GM12878 (cell line): ENCODE measurements at places on chromosomes 6 and 20. TPM values are rescaled to one million over a fixed set of nuclear protein-coding genes. Genes with fewer than 3 reads are reported as not detected.

- no peaks in the 10 kb centered on the region for H3K27me3 ChIP-seq
- H3K4me1 ChIP-seq: no peaks in the 10 kb centered on the region
- no peak overlapping the region for H3K27ac ChIP-seq
- H3K4me3 ChIP-seq: no peak overlapping the region
- no peak for DNase-seq
- H3K36me3 ChIP-seq: no peaks in the 10 kb centered on the region
Measured at GRCh38 chr6:17790489-17790888, 83.8 kb upstream of the NUP153 start.

GRCh38 chr6:82397962-82398692 is 34.5 kb downstream of the TPBG start:
- DNase-seq: no peak
- H3K36me3 ChIP-seq: no peaks in the 10 kb centered on the region
- H3K27ac ChIP-seq: no peak overlapping the region
- H3K4me1 ChIP-seq: no peaks in the 10 kb centered on the region
- no peak overlapping the region for H3K4me3 ChIP-seq

- no peaks in the 10 kb centered on the region for H3K27me3 ChIP-seq
- DNase-seq: no peak
- H3K4me1 ChIP-seq: no peaks in the 10 kb centered on the region
- H3K36me3 ChIP-seq: no peaks in the 10 kb centered on the region
Measured at GRCh38 chr6:19342616-19343015, 494.6 kb upstream of the ID4 start.

GRCh38 chr6:147724454-147724853 is 216.0 kb downstream of the SAMD5 start:
- no peak overlapping the region for H3K27ac ChIP-seq
- no peak overlapping the region for H3K4me3 ChIP-seq
- H3K27me3 ChIP-seq: no peaks in the 10 kb centered on the region
- no peaks in the 10 kb centered on the region for H3K36me3 ChIP-seq
- DNase-seq: no peak

GRCh38 chr20:50575865-50576720 is 65.9 kb downstream of the PTPN1 start:
- no peaks in the 10 kb centered on the region for H3K27me3 ChIP-seq
- no peak overlapping the region for H3K27ac ChIP-seq
- no peak overlapping the region for H3K4me3 ChIP-seq
- H3K36me3 ChIP-seq: peaks cover 38% of the 10 kb centered on the region
- DNase-seq: no peak

DNA sequence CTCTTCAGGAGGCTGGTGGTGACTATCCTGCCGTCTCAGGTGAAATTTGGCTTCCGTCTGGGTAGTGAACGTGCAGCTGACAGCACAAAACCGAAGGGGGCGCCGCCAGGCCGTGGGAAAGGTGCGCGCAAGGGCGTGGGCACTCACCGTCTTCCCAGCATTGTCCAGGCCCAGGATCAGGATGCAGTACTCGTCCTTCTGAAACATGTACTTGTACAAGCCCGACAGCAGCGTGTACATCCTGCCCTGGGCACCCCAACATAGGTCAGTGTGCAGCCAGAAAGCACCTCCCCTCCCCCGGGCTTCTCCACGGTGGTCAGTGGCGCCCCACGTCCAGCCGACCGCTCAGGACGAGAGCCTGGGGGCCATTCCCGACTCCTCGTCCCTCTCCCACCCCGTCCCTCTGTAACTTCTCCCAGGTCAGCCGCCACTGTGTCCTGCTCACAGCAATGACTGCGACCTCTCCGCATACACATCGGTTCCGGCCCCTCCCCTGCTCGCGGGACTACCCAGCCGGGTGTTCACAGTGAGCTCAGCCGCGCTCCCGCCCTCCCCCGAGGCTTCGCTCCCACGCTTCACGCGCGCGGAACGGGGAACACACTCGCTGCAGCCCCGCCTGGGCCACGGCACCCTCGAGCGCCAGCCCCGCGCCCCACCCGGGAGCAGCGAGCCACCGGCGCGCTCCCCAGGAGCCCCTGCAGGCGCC is 771 bp downstream of the ARFRP1 start:
- no peaks in the 10 kb centered on the region for H3K27me3 ChIP-seq
- peaks cover 12% of the 10 kb centered on the region for H3K4me1 ChIP-seq
- peak overlapping the region; percentile 89 for H3K4me3 ChIP-seq
- DNase-seq: no peak
- peaks cover 5% of the 10 kb centered on the region for H3K36me3 ChIP-seq

GRCh38 chr20:4886771-4887527 is 114.4 kb downstream of the SLC23A2 start:
- H3K27me3 ChIP-seq: no peaks in the 10 kb centered on the region
- H3K4me1 ChIP-seq: no peaks in the 10 kb centered on the region
- H3K36me3 ChIP-seq: no peaks in the 10 kb centered on the region; the same call in 1 of the 2 replicates
- no peak for DNase-seq
- no peak overlapping the region for H3K27ac ChIP-seq

GRCh38 chr6:8556370-8557013 is 121.1 kb upstream of the SLC35B3 start:
- H3K27me3 ChIP-seq: no peaks in the 10 kb centered on the region
- H3K4me3 ChIP-seq: no peak overlapping the region
- no peaks in the 10 kb centered on the region for H3K36me3 ChIP-seq
- H3K27ac ChIP-seq: no peak overlapping the region

- no peaks in the 10 kb centered on the region for H3K36me3 ChIP-seq
- H3K4me3 ChIP-seq: peak overlapping the region; percentile 43; the same call in 1 of the 2 replicates
- peak overlapping the region; percentile 97 for H3K27ac ChIP-seq
- peak; percentile 94 for DNase-seq
Measured at GRCh38 chr20:53708129-53708968, 114.7 kb upstream of the ZNF217 start.

DNA sequence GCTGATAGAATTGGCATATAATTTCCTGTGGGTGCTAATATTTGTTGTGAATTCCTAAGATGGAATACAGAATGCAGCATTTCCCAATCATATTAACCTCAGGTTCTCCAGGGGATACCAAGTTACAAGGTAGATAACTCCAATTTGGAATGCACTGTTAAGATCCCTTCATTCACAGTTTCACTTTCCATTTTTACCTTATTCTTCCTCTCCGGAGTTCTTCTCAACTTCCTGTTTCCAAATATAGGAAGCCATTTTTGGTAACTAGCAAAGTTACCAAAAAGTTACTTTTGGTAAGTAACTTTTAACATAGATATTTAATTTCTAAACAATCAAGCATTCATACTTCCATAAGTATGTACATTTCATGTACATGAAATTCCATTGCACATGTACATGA is 63.5 kb upstream of the PHACTR2 start:
- no peak overlapping the region for H3K4me3 ChIP-seq
- no peak for DNase-seq

- DNase-seq: no peak
- 0 out of 2 replicates have a peak overlapping the region, but pooled peaks have one; percentile 2 for H3K4me3 ChIP-seq
- H3K4me1 ChIP-seq: peaks cover 9% of the 10 kb centered on the region
- H3K27ac ChIP-seq: no peak overlapping the region
- no peaks in the 10 kb centered on the region for H3K27me3 ChIP-seq
- H3K36me3 ChIP-seq: peaks cover 3% of the 10 kb centered on the region
Measured at GRCh38 chr20:45032276-45032675, 66.0 kb downstream of the STK4 start.

GRCh38 chr6:10520468-10520867 is 683 bp upstream of the GCNT2 start:
- DNase-seq: no peak
- H3K4me3 ChIP-seq: peak overlapping the region; percentile 31; the same call in 1 of the 2 replicates
- H3K4me1 ChIP-seq: peaks cover 14% of the 10 kb centered on the region
- no peaks in the 10 kb centered on the region for H3K27me3 ChIP-seq
- no peaks in the 10 kb centered on the region for H3K36me3 ChIP-seq
- H3K27ac ChIP-seq: peak overlapping the region; percentile 53; the same call in 1 of the 2 replicates

- no peak overlapping the region for H3K27ac ChIP-seq
- H3K4me3 ChIP-seq: no peak overlapping the region
- H3K4me1 ChIP-seq: no peaks in the 10 kb centered on the region
- no peaks in the 10 kb centered on the region for H3K27me3 ChIP-seq
Measured at GRCh38 chr6:122347280-122347679, 52.2 kb upstream of the HSF2 start.

GRCh38 chr6:4397307-4397706 is 261.9 kb upstream of the ECI2 start:
- H3K4me3 ChIP-seq: no peak overlapping the region
- H3K4me1 ChIP-seq: 0 out of 2 replicates have a peak, but pooled peaks cover under 1% of the 10 kb centered on the region
- DNase-seq: no peak
- H3K27me3 ChIP-seq: no peaks in the 10 kb centered on the region; the same call in 1 of the 2 replicates
- no peaks in the 10 kb centered on the region for H3K36me3 ChIP-seq
- H3K27ac ChIP-seq: no peak overlapping the region

GRCh38 chr6:92408350-92408749 is 1011.0 kb downstream of the EPHA7 start:
- no peak overlapping the region for H3K4me3 ChIP-seq
- no peaks in the 10 kb centered on the region for H3K36me3 ChIP-seq

GRCh38 chr6:25014791-25015560 is 79.2 kb upstream of the RIPOR2 start:
- peaks cover 5% of the 10 kb centered on the region for H3K4me1 ChIP-seq
- H3K27ac ChIP-seq: no peak overlapping the region
- no peak overlapping the region for H3K4me3 ChIP-seq
- no peaks in the 10 kb centered on the region for H3K36me3 ChIP-seq
- no peaks in the 10 kb centered on the region for H3K27me3 ChIP-seq

DNA sequence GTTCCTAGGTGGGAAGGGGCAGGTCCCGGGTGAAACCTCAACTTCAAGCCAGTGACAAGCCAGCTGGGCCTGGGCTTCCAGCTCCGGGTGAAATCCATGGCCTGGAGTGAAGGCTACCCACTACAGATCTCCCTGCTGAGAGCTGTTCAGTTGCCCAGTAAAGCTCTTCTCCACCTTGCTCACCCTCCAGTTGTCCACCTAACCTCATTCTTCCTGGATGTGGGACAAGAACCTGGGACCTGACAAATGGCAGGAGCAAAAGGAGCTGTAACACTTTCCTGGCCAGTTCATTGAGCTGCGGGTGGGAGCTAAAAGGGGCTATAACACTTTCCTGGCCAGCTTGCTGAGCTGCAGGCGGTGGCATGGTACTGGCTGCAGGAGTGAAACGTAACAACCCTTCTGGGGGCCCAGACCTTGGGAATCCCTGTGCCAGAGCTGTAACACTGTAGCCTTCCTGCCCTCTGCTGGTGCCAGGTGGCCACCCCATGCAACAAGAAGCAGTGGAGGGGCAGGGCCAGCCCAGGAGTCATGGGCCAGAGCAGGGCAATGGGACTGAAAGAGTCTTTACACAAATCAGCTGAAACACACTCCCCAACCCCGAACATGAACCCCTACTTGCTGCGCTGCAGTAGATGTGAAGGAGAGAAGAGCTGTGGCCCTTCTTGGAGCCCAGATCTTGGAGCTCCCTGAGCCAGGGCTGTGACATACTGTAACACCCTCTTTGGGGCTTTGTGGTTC is 3.6 kb upstream of the HINT3 start:
- no peaks in the 10 kb centered on the region for H3K36me3 ChIP-seq
- H3K4me3 ChIP-seq: no peak overlapping the region
- no peaks in the 10 kb centered on the region for H3K27me3 ChIP-seq
- no peak for DNase-seq
- H3K27ac ChIP-seq: no peak overlapping the region

- no peaks in the 10 kb centered on the region for H3K36me3 ChIP-seq
- no peak overlapping the region for H3K4me3 ChIP-seq
- DNase-seq: no peak
- no peak overlapping the region for H3K27ac ChIP-seq
- no peaks in the 10 kb centered on the region for H3K4me1 ChIP-seq
Measured at GRCh38 chr20:42212391-42212790, 594.2 kb upstream of the CHD6 start.

GRCh38 chr20:50399917-50400704 is 110.1 kb upstream of the PTPN1 start:
- no peaks in the 10 kb centered on the region for H3K4me1 ChIP-seq
- H3K27me3 ChIP-seq: no peaks in the 10 kb centered on the region; the same call in 1 of the 2 replicates
- no peak for DNase-seq
- no peak overlapping the region for H3K27ac ChIP-seq
- H3K4me3 ChIP-seq: no peak overlapping the region

- H3K36me3 ChIP-seq: no peaks in the 10 kb centered on the region
- no peaks in the 10 kb centered on the region for H3K4me1 ChIP-seq
- no peak for DNase-seq
- no peaks in the 10 kb centered on the region; the same call in 1 of the 2 replicates for H3K27me3 ChIP-seq
- no peak overlapping the region for H3K4me3 ChIP-seq
- H3K27ac ChIP-seq: no peak overlapping the region
Measured at GRCh38 chr20:56606174-56606945, 22.7 kb upstream of the TFAP2C start.

DNA sequence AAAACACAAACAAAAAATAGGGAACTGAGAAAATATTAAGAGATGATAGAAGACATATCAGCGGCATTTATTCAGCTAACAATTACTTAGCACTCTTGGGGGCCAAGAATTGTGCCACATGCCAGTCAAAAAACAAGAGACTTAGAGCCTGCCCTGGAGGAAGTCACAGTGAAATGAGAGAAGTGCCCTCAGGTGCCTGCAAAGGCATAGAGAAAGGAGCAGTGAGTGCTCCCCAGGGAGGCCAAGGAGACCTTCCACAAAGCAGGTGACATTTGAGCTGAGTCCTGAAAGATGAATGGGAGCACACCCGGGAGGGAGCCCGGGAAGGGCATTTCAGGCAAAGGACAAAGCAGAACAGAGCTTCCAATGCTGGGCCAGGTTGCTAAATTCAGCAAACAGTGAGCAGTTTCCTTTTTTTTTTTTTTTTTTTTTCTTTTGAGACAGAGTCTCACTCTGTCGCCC is 184.7 kb upstream of the JARID2 start:
- no peak overlapping the region for H3K27ac ChIP-seq
- H3K4me3 ChIP-seq: no peak overlapping the region
- no peaks in the 10 kb centered on the region for H3K36me3 ChIP-seq
- no peaks in the 10 kb centered on the region for H3K4me1 ChIP-seq
- no peak for DNase-seq

DNA sequence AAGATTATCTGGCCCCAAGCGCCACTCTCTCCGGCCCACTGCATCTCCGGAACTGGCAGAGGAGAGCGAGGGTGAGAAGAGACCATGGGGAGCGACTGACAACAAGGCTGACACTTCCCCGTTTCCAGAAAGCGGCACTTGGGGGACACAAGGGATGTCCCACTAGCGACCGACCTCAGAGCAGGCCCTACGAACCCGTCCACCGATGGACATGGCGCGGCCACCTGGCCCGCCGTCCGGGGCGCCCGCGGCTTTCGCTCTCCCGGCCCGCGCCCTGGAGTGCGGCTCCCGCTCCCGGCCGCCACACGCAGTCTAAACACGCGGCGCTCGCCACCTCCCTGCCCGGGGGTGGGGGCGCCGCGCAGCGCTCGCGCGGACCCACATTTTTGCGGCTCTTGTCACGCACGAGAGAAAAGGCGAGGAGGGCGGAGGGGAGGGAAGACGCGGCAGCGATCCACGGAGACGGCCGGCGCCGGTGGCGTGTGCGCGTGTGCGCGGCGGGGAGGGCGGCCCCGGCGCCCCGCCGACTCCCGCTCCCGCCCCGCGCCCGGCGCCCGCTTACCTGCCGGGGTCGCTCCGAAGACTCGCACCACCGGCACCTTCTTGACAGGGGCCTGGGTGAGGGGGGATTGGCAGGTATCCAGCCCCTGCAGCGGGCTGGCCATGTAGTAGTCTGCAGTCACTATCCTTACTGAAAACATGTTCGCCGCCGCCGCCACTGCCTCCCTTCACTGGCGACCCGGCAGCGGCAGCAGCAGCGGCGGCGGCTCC is 645 bp downstream of the REV3L start:
- peak overlapping the region; percentile 98 for H3K27ac ChIP-seq
- peak overlapping the region; percentile 88 for H3K4me3 ChIP-seq
- H3K27me3 ChIP-seq: no peaks in the 10 kb centered on the region
- no peaks in the 10 kb centered on the region for H3K36me3 ChIP-seq

SAMD10 gene
- 42.1 and 42.7 TPM in 2 replicates for total RNA-seq

SLC26A8 gene
- total RNA-seq: 0.35 TPM in 1 of 2 replicates, not detected in the other

IRAK1BP1 gene
- 3.7 and 4.3 TPM in 2 replicates for total RNA-seq

TRIM38 gene
- 12.3 and 13.0 TPM in 2 replicates for total RNA-seq

TFAP2A gene
- total RNA-seq: 0.21 and 0.46 TPM in 2 replicates

RSPO3 gene
- total RNA-seq: not detected in 2 replicates

TMEM217 gene
- total RNA-seq: 1.6 and 1.9 TPM in 2 replicates

DEFB112 gene
- not detected in 2 replicates for total RNA-seq

BPIFB1 gene
- total RNA-seq: 0.13 TPM in 1 of 2 replicates, not detected in the other

NFATC2 gene
- 17.5 and 20.0 TPM in 2 replicates for total RNA-seq

NKX2-4 gene
- total RNA-seq: not detected in 2 replicates

PSMB9 gene
- 237 and 271 TPM in 2 replicates for total RNA-seq
